ENCODE measurements at places on chromosomes 6 and 20.

GRCh38 chr6:24126586-24127192, 674 bp downstream of the NRSN1 start:
- peak; percentile 67 for DNase-seq

DNA sequence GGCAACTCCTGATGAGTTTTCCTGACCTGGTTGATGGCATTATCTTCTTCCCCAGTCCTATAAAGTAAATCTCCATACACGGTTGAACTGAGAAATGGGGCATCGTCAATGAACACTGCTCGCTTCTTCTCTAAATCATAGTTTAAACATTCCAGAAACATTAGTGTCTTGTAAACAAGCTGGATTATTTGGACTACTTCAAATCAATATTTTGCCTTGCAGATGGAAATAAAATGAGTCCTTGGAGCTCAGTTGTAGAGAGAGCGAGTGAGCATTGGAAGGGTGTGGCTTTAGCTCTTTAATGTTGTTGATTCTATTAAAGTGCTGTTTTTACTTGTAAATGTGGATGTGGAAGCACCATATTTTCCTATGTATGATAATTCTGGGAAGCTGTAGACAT, 18.4 kb downstream of the C6orf89 start:
- no peak for DNase-seq

- peak; percentile 70 for DNase-seq
Measured at GRCh38 chr20:51456511-51457509, 85.7 kb downstream of the NFATC2 start.

- DNase-seq = no peak
Measured at GRCh38 chr6:122007339-122007738, 392.1 kb upstream of the HSF2 start.

- DNase-seq = no peak
Measured at GRCh38 chr6:152176268-152176667, 368.8 kb downstream of the ESR1 start.

DNA sequence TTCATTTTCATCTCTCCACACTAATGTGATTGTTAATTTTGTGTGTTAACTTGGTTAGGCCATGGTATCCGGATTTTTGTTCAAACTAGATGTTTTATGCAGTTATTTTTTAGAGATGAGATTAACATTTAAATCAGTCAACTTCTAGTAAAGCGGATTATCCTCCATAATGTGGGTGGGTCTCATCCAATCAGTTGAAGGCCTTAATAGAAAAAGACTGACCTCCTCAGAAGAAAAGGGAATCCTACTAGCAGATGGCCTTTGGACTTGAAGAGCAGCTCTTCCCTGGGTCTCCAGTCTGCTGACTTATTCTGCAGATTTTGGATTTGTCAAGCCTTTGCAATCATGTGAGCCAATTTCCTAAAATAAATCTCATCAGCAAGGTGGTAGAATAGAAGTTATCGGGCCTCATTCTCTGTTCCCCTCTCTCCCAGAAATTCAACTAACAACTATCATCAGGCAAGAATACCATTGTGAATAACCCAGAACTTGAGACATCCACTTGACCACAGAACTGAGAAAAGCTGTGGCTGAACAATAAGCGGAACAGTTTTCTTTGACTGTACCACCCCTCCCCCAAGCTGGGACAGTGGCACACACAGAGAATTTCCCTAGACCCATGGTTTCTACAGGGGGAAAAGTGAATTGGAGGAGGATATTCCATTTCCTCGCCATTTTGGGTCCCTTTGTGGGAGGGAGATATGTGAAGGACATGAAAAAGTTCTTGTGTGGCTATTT, 323.0 kb downstream of the UTRN start:
- DNase-seq = peak; percentile 31

- DNase-seq = peak; percentile 41
Measured at GRCh38 chr6:34138914-34139510, 6.9 kb downstream of the GRM4 start.

DNA sequence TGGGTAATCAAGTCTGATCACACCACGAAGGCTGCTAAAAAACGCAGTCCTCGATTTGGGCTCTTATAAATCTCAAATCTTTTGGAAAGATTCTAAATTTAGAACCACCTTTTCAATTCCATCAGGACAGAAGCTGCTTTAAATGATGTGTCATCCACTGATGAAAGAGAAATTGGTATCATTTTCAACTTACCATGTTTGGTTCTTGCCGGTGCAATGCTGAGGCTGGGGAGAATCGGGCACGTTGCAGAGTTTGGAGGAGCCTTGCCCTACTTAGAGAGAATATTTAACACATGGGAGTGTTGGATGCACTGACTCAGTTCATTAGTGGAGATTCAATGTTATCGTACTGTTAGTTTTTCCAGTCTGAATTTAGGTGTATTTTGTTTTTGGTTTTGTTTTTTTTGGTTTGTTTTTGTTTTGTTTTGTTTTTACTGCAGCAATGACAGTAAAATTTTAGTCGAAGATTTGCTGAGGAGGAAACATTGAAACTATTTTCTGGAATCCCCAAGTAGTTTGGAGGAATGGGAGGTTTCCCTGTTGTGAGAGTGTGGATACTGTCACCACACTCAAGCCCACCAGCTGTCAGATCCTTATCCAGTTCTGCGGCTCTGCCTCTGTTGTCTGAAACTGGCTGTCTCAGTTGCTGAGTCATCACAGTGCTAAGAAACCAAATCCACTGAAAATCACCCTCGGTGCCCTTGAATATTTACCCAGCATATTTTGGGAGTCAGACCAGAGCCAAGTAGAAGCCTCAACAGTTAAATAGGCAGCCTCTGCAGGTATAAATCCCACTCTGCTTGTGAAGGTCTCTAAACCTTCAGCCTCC, 497.0 kb downstream of the BTBD3 start:
- no peak for DNase-seq

GRCh38 chr6:158231551-158232315, 63.6 kb downstream of the GTF2H5 start:
- DNase-seq = peak; percentile 86

DNA sequence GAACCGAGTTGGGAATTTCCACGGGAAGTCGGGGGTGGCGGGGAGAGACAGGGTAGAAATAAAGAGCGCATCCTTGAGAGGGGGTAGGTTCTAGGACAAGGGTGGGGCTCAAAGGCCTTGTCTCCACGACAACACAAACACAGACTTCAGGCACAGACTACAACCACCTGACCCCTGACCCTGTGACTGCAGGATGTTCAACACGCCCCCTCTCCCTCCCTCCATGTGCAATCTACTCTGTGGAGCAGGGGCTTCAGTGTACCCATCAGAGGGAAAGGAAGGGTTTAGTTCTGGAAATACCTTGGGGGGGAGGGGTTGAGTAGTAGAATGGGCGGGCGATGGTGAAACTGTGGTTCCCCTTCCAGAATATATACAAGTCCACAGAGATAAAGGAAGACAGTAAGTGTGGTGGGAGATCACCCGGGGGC, 651 bp upstream of the TAPBP start:
- peak; percentile 95 for DNase-seq

DNA sequence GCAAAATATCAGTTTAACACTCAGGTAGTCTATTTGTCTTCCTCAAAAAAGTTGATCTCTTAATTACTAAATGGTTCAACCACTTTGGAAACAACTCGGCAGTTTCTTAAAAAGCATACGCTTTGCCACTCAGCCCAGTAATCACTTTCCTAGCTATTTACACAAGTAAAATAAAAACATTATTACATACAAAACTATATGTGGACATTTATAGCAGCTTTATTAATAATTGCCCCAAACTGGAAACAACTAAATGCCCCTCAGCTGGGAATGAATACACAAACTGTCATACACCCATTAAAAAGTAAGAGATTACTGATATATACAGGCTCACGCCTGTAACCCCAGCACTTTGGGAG, 7.4 kb downstream of the EEF1A1 start:
- DNase-seq = no peak

DNA sequence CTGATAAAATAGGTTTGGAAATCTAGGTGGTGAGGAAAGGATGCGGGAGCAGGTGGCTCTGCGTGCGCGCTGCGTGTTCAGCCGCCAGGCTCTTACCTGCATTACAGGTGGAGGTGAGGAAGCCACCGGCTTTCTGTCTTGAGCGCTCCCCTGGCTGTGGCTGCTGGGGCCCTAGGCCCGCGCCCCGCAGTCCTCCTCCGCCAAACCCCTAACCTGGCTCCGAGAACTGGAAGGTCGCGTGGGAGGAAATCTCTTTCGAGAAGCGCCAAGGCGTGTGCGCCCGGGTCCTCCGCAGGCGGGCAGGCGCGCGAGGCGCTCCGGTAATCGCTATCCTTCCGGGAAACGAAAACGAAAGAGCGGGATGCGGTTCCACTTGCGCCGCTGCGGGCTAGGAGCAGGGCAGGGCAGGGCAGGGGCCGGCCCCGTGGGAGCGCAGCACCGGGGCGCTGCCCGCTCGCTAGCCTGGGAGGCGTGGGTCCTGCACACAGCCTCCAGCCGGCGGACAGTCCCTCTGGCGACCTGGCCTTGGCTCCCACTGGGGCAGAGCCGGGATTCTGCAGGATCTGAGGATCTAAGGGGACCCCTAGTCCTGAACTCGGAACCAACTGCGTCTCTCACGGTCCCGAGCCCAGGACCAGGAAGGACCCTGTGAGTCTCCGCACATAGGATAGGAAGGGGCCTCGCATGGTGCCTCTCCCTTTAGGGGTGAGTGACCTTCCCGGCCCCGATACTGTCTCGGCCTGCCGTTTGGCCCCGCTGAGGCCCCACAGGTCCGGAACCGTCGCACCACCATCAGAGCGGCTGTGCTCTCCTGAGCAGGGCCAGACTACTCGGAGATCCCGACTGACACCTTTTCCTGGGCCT, at the start of gene ETV7:
TSS of gene ETV7 (minus strand) at position 230 of the 864 bp plus-strand sequence. CDS start at position 102, 128 bp downstream.
- peak; percentile 94 for DNase-seq

GRCh38 chr6:75815756-75816155, 66.7 kb downstream of the MYO6 start:
- no peak for DNase-seq

- DNase-seq = peak; percentile 40
Measured at GRCh38 chr6:13710552-13711323, 897 bp downstream of the RANBP9 start.

- DNase-seq = no peak
Measured at GRCh38 chr6:71460933-71461332, 172.3 kb downstream of the OGFRL1 start.

DNA sequence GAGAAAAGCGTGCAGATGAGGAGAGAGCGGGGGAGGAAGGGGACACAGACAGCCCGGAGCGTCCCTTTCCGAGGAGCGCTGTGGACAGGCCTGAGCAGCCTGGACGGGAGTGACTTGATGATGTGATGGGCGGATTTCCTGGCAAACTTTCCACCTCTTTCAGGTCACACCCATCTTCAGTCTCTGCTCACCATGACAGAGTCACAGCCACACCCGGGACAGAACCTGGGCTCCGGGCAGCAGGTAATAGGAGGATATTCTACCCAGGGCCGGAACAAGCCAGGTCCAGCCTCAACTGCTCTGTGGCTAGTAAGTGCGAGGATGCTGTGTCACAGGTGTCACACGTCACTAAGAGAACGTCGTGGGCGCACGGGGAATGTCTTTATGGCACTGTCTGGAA, 84.3 kb downstream of the THBS2 start:
- DNase-seq = no peak

DNA sequence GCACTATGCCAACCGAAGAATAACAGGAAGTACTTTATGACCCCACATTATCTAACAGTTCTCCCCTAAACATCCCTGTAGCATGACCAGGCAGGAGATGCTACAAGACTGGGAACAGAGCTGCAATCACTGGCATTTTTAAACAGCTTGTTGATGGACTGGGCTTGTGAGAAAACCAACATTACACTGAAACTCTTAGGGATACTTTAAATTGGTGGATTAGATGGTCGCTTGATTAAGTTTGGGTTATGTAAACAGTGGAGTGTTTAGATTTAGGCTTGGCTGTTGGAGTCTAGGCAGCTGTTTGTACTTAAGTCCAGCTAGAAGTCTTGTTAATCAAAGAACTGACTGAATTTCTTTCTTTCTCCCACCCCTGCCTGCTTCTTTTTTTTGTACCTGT, 234.1 kb upstream of the BMP2 start:
- DNase-seq = no peak

DNA sequence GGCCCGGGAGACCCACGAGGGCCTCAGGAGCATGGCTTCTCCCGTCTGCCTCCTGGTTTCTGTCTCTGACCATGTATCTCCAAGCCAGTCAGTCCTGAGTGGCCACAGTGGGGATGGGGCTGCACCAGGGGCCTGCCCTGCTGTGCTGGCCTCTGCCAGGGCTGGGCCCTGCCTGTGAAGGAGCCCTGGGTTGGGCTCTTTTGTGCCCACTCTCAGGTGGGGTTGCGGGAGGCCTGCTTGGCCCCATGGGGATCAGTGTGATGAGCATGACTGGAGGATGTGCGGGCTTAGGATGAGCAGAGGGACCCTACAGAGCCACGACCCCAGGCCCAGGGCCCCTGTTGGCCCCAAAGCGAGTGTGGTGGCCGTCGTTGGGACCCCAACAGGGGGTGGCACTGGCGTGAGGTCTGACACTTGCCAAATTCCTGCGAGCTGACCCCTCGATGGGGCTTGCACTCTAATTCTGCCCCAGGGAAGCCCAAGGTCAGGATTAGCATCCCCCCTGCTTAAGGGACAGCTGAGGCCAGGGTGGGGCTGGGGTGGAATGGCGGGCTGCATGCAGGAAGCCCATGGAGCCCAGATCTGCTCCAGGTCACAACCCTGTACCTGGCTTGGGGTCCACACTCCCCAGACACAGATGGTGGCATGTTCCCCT, 90.0 kb upstream of the BHLHE23 start:
- no peak for DNase-seq

GRCh38 chr20:35552914-35553313, 11.0 kb downstream of the ERGIC3 start:
- no peak for DNase-seq

DNA sequence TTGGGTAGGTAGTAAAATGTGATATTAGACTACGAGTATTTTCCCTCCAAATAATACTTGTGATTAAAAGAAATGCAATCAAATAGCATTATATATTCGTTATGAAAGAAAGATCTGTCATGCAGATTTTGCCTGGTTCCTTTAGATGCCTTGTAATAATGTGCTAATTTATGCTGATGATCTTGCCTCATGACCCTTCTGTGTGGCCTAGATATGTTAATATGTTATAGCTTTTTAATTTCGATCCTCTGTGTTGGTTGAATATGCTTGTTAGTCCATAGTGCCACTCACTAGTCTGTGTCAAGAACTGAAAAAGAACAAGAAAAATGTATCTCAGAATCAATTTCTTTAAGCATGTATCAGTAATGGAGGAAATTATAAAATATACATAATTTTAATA, 31.9 kb downstream of the CDKAL1 start:
- no peak for DNase-seq

DNA sequence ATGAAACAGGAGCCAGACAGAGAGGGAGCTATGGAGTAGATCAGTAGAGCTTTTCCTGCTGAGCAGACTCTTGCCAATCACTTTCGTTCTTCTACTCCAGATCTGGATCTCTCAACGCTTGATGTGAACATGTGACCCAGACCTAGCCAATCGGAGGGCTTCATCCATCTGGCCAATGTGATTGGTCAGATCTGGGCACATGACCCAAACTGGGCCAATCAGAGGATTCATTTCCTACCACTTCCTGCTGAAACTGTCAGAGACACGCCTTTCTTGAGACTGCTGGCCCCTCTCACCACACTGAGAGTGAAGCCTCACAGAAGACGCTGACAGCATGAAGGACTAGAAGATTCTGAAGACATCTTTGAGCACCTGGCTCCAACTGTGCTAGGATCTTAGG, 44.2 kb upstream of the ZMYND8 start:
- DNase-seq = no peak

- DNase-seq = peak; percentile 85
Measured at GRCh38 chr6:25173951-25174474, 105.2 kb upstream of the CARMIL1 start.

Data from suppressor macrophage treated with lipopolysaccharide for 4 hours (primary cell).